ENCODE measurements at places on chromosomes 3 and 15.

GRCh38 chr3:182568261-182568660 is 225.0 kb upstream of the ATP11B start:
- DNase-seq = no peak

- DNase-seq = no peak
Measured at GRCh38 chr3:161337311-161337710, 34.0 kb downstream of the SPTSSB start.

- DNase-seq = no peak
Measured at GRCh38 chr3:100982710-100983109, 10.5 kb downstream of the ABI3BP start.

GRCh38 chr15:91099995-91100813 is at the start of gene SV2B:
TSS of gene SV2B (plus strand) at chr15:91100257. CDS start at chr15:91226264, 126,007 bp downstream.
- peak; percentile 71 for DNase-seq

- DNase-seq = no peak
Measured at GRCh38 chr3:112847692-112848091, 1.0 kb upstream of the CD200R1L start.
